ENCODE measurements at places on chromosomes 3 and 15.

DNA sequence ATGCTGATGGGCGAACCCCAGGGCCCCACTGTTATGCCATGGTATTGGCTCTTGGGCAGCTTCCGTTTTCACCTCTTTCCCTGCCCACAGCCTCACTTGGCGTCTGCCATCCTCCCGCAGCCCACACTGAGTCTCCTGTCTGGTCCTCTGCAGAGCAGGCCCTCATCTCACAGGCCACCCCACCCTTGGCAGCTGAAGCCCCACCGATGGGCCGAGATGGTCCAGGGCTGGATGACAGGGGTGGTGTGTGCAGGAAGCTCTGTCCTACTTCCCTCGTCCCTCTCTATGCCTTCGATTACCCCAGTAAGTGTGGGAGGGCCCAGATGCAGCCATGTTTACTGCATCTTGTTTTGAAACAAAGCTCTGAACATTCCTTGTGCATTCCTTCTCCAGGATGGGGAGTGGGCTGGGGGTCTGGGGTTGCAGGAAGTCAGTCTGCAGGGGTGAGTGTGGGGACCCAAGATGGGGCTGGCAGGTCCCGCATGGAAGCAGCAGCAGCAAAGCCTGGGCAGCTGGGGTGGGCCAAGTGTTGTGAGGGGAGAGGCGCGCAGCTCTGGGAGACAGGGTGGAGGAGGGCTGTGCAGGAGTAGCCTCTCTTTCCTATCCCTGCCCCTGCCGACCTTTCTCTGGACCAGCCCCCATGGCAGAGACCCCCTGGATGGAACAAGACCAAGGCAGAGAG lies 20.9 kb downstream of the TBC1D21 start:
- no peak for DNase-seq

DNA sequence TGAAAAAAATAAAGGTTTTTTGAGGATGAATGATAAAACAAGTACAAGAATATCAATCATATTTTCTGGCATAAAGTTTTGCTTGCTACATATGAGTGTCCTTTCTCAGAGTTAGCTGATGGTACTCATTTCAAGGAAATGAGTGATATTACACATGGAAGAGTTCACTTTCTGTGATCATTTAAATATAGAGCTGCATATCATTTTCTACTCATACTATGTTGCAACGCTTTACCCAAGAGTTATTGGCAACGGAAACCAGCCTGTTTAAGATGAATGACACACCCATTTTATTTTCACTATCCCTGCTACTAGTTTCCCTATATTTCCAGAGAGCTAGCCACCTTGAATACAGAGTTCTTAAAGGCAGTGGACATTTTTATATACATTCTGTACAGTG lies 35.4 kb upstream of the RBMS3 start:
- DNase-seq, result no peak

DNA sequence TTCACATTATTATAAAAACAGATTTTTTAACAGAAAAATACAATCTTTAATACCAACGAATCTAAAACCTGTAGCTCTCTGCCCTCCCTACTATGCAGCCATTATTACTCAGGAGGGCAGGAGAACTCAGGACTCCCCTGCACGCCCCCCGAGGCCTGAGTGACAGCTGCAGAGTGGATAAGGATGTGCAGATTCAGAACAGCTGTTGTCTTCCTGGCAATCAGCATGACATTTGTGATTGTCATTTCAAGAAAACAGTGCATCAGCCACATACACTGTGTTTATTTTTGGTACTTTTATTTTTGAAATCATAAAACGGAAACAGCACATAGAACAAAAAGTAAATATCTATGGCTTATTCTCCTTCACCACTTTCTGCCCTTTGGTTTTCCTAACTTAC lies 450.8 kb downstream of the OCA2 start:
- DNase-seq, result no peak

DNA sequence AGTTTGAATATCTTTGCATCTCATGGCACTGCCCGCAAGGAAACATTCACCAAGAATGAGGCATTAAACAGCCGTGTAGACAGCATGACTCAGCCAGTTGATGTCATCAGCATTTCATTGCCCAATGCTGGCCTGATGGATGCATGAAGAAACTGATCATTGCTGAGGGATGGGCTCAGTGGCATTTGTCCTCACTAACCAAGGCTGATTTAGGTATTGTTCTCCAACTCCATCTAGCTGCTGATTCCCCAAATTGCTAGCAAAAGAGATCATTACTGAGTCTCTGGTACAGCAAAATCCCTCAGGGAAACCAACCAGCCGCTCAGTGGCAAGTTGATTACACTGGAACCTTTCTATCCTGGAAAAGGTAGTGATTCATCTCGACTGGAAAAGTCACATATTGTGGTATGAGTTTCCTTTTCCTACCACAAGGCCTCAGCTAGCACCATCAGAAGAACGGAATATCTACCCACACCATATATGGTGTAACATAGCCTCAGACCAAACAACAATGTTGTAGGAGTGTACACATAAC lies 186.5 kb upstream of the GAP43 start:
- DNase-seq, result no peak

DNA sequence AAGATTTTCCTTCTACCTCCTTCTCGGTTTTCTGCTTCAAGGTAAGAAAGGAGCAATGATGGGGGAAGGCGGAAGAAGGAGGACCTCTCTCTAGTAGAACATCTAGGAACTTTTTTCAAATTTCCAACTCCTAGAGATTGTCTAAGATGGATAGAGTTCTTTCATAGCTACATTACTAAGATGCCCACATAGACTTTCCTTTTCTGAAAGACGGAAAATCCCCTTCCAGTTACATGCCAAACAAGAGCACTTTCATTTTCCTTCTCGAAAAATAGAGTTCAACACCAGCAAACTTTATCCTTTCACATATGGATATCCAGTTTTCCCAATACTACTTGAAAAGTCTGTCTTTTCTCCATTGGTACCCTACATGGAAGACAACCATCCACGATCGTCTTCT lies 692 bp downstream of the HTR3E start:
- no peak for DNase-seq

DNA sequence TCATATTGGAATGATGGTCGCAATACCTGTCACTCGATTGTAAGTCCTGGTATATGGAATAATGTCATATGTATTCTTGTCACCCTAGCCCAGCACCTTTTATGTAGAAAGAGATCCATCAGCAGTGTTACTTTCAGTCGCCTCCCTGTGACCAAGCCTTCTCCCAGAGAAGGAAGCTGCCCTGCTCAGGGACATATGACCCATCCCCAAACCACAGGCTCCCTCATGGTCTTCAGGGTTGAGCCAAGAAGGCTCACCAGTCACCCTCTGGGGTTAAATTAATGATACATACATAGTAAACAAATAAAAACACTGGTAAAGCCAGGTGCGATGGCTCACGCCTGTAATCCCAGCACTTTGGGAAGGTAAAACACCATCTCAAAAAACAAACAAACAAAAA lies 4.6 kb upstream of the MFGE8 start:
- DNase-seq, result no peak

DNA sequence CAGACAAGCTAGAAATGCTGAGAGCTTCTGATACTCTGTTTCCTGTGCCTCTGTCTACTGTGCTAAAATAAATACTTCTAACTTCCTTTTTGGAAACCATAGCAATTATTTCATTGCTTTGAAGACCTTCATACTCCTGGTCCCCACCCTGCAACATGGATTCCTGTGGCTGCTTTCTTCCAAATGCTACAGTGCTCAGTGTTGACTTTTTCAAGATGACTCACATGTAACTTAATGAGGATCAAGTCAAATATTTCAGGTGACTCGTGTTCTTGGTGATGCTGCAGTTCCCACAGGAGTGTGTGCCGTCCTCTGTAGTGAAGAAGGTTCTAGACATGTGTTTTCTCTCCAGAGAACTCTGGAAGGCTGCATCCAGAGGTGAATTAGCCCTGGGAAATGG lies 288.6 kb downstream of the CLSTN2 start:
- no peak for DNase-seq

GRCh38 chr3:140509534-140509933 lies 168.3 kb upstream of the TRIM42 start:
- DNase-seq, result no peak

- no peak for DNase-seq
Observed at GRCh38 chr15:41122849-41123248, 6.8 kb upstream of the INO80 start.

DNA sequence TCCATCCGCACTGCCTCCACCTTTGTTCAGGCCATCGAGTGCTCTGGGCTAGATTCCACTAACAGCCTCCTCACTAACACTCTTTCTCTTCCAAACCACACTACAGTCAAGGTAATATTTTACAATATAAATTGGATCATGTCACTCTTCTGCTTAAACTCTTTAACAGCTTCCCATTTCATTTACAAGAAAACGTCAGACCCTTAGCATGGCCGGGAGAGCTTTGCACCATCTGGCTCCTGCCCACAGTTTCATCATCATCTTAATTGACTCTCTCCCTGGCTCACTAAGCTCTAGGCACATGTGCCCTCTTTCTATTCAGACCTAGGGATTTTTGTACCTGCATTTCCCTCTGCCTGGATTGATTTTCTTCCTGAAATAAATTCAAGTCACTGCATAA lies 354.7 kb downstream of the FGF12 start:
- DNase-seq, result no peak

- DNase-seq, result no peak
Observed at GRCh38 chr3:134846911-134847317, 51.9 kb downstream of the EPHB1 start.

GRCh38 chr3:193922034-193922774 lies 213.7 kb upstream of the HES1 start:
- DNase-seq, result no peak

DNA sequence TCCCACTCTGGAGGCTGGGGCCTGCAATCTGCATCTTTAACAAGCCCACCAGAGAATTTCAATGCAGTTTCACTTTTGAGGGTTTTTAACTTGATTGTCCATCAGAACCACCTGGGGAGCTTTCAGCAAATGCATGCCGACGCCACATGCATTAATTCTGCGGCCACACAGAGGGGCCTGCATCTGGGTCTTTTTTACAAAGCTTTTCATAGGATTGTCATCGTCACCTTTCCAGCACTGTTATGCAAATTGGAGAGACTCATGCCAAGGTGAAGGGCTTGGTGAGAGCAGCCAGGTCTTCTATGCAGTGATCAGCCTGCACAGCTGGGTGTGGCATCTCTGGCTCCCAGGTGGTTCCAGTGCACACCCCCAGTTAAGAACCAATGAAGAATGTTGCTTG lies 143.0 kb upstream of the CTDSPL start:
- DNase-seq, result no peak

- no peak for DNase-seq
Observed at GRCh38 chr3:94472511-94472910, 409.6 kb downstream of the NSUN3 start.

DNA sequence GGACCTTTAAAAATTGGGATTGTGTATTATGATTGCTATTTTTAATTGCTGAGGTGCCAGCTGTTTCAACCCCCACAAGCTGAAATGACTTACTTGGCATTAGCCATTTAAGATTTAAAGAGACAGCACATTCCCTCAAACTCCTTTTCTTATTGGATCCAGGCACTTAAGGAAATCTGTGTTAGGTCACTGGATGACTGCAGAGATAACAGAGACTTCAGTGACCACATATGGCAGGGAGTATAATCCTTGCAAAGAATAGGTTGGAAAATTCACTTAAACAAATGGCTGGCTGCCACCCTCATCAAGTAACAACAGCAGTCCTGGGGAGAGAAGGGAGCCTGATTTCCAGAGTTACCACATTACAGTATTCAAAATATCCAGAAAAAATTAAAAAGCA lies 66.6 kb downstream of the SLMAP start:
- no peak for DNase-seq

GRCh38 chr3:157030712-157031111 lies 129.2 kb downstream of the CCNL1 start:
- no peak for DNase-seq

DNA sequence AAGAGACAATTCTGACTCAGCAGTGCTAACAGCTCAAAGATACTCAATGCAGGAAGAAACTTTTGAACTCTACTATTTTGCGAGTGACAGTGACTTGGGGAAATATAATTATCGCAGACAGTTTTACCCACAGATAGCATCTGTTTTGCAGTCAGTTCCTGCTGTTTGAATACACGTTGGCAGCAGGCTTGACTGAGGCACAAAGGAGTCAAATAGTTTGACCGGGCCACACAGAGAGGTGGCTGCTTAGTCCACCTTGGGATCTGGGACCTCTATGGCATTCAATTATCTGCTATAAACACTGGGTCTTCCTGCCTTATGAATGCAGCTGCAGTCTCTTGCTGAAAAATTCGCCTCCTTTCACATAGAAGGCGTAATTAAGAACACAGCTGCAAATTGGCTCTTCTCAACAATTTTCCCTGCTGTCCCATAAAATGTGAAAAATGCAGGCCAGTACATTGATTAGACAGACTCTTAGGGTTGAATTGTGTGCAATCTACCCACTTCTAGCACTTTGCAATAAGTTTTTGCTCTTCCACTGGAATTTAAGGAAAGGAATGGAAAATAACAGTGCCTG lies 56.5 kb downstream of the OTOL1 start:
- no peak for DNase-seq

DNA sequence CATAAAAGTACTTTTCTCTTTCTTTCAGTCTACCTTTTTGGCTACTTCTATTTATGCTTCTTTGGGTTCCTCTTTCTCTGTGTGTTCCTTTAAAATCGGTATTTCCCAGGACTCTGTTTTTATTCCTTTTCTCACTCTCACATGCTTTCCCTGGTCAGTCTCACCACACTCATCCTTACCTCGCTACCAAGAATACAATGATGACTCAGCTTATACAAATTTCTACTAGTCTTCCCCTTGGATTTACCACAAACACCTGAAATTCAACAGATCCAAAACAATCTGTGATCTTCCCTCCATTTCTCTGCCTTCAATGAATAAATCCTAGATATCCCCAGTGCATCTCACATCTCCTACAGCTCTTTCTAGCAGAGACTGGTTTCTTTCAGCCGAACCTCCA lies 52.9 kb downstream of the TUBGCP4 start:
- no peak for DNase-seq

DNA sequence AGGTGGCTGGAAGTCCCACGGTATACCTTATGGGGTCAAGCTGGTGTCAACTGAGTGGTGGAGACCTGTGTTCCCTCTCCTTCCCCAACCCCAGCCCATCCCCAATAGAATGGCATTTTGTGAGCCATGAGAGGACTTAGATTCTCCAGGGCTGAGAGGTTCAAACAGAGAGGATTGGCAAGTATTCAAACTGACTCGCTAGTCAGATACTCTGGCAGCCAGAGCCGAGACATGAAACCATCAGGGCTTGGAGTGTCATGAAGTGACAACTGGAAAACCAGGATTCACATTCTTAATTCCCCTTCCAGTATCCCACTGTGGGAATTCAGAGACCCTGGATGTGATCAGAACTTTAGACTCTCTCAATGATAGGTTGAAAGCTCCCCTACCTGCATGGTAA lies 159.4 kb upstream of the SNTN start:
- DNase-seq, result no peak

DNA sequence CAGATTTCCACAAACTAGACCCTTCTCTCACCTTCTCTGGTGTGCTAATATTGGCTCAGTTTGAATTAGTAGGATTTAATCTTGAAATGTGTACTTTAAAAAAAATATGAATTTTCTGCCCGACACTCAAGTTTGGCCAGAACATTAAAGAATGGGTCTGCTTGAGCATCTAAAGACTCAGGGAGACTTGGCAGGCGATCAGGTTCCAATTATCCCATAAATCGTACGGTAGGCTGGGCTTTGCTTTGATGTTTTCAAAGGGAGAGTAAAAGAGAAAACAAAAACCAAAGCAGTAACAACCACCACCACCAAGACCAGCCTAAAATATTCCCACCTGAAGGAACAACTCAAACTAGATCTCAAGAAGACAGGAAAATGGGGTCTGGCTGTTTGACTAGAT lies 230.8 kb downstream of the EBLN2 start:
- DNase-seq, result no peak
